Stimulated activated CD4-positive, alpha-beta T cell treated with anti-CD3 and anti-CD28 coated beads, Interleukin-12 subunit alpha, Interleukin-12 subunit beta, amount 100 ng/mL, for 24 hours (primary cell): ENCODE measurements at places on chromosomes 16 and 17.

GRCh38 chr16:2149630-2150417 lies 1.4 kb downstream of the RAB26 start:
- DNase-seq, result no peak

DNA sequence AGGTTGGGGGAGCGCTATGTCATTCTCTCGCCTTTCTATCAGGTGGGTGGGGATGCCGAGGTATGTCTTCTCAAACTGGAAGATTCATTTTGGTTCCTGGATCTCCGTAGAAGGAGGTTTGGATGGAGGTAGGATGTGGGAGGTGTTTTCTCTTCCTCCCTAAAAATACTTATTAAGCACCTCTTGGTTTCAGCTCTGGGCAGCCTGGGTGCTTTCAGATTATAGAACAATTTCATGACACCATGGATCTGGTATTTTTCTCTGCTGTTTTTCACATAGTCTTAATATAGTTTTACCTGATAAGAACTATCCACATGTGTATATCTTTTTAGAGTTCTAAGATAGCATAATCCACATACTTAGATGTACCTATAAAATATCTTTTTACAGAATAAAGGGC lies 92.9 kb downstream of the YPEL2 start:
- DNase-seq, result no peak

DNA sequence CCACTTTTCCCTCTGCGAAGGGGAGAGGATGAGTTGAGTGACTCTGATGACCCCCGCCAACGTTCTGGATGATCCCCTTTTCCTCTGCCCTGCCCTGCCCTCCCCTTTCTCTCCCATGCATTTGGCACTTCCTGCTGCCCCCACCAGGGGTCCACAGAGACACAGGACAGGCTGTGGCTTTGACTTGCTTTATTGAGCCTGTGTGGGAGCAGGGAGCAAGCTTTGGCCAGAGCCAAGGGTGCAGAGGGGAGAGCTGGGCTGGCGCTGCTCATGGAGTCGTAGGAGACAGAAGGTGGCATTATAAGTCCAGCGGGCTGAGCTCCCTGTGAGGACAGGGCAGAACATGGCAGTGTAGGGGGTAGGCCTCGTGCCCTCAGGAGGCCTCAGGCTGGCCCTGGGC lies 1.6 kb downstream of the PPY start:
- no peak for DNase-seq

- DNase-seq, result no peak
These were observed 1.1 kb upstream of the PIGQ start for GRCh38 chr16:568401-569258.

GRCh38 chr17:42354956-42355843 lies 33.0 kb downstream of the STAT3 start:
- no peak for DNase-seq

GRCh38 chr16:48546774-48547173 lies 63.2 kb downstream of the N4BP1 start:
- no peak for DNase-seq

DNA sequence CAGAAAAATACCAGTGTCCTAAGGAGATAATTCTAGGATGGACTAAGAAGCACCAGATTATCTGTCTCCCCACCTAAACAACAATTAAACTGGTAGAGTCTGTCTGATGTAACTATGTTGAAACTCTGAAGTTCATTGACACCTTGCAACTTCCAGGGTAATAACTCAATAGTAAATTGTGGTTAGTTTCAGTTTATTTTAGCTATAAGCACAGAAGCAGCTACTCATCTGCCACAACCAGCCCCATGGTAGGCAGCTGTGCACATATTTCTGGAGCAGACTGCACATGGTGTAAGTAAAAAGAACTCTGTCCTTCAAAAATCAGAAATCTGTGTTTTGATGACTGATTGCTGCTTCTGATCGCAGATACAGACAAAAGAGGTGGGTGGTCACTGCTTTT lies 852.1 kb downstream of the CDH11 start:
- DNase-seq, result no peak

DNA sequence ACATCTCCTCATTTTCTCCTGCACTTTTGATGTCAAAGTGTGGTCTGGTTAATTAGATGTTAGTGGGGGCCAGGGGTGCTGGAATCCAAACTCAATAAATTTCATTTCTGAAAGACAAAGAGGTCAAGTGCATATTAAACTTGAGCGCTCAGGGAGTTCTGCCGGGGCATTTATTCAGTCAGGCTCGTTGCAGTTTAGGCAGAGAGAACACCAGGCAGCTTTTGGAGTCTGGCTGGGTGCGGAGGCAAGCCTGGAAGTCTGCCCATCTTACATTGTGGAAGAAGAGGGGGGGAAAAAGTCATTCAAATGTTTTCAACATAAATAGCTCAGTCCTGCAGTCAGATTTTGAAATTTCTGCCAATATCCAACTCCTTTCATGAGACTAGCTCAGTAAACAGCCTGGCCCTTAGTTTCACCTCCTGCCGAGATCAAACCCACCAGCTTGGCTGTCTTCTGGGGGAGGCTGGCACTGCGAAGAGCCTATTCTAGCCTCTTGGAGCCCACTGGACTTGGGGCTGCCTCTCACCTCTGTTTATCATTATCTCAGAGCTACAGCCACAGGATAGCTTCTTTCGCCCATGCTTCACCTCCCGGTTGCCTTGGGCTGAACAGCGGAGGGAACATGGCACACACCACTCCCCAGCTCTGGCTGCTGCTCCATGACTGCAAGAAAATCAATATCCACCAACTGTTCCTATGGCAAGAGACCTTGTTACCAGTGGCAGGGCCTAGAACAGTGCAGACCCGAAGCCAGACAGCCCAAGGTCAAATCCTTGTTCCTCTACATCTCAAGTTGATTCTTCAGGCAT lies 177.4 kb upstream of the CDH5 start:
- DNase-seq, result no peak

- DNase-seq, result no peak
These were observed 51.7 kb downstream of the TBX4 start for GRCh38 chr17:61503961-61504360.

- no peak for DNase-seq
These were observed 3.3 kb downstream of the SMIM5 start for GRCh38 chr17:75636381-75637142.

DNA sequence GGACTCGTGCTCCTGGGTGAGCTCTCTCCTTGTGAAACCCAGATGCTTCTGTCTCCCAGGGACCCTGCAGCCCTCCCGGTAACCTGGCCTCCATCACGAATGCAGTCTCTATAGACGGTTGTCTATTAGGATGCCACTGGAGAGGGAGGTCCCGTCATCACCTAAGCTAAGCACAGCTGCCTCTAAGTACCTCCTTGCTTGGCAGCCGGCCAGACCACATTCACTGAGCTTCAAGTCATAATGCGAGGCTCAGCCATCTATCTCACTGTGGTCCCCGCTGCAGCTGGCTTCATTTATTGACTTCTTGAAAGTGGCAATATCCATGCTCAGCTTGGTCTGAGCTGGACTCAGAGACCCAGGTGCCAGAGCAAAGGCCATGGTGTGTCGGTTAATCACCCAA lies 74.5 kb upstream of the HSBP1 start:
- no peak for DNase-seq

GRCh38 chr17:9878786-9879525 lies 26.1 kb downstream of the RCVRN start:
- no peak for DNase-seq

DNA sequence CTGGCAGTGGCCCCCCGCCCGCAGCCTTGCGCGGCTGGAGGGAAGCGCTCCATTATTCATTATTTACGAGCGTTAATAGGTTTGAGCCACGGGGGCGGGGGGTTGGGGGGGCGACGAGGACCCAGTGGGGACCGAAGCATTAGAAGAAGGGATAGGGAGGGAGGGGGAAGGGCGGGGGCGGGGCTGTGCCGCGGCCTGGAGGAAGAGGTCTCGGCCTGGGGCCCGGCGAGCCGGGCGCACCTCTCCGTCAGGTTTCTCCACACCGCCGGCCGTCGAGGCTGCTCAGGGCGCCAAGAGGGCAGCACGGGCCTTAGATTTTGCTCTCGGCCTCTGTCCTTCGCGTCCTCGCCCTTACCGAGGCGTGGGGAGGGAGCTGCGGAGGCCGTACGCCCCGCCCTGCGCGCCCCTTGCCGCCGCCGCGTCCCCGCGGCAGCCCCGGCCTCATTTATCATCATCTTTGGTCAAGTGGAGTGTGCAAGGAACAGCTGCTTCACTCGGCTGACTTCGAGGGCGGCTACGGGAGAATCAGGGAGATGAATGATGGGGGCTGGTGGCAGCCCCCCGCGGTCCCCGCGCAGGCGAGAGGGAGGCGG lies 54.2 kb downstream of the SREBF1 start:
- DNase-seq, result no peak
